H1 (cell line): ENCODE measurements at places on chromosomes 6 and 20. TPM values are rescaled to one million over a fixed set of nuclear protein-coding genes. Genes with fewer than 3 reads are reported as not detected.

The DNMT3B gene
- total RNA-seq = 1,016 and 1,038 TPM in 2 replicates

The MMP24 gene
- 18.8 and 20.0 TPM in 2 replicates for total RNA-seq

The CLPSL1 gene
- not detected in 2 replicates for total RNA-seq

The AHCY gene
- total RNA-seq = 404 and 414 TPM in 2 replicates

The TPD52L2 gene
- 77.1 and 78.1 TPM in 2 replicates for total RNA-seq

The CDH26 gene
- 1.7 and 2.3 TPM in 2 replicates for total RNA-seq

The OR12D3 gene
- not detected in 2 replicates for total RNA-seq

The TAAR9 gene
- total RNA-seq = not detected in 2 replicates

The CGA gene
- total RNA-seq = not detected in 2 replicates

The SLC35F1 gene
- total RNA-seq = 8.3 and 10.0 TPM in 2 replicates

The APCDD1L gene
- total RNA-seq = 3.1 and 3.2 TPM in 2 replicates

The VTA1 gene
- 63.6 and 64.0 TPM in 2 replicates for total RNA-seq

The NKX2-4 gene
- 0.19 and 0.37 TPM in 2 replicates for total RNA-seq

The BMP6 gene
- 1.8 and 2.1 TPM in 2 replicates for total RNA-seq

The LY6G6D gene
- total RNA-seq = not detected in 2 replicates

The GNL1 gene
- total RNA-seq = 67.8 and 75.4 TPM in 2 replicates

The SALL4 gene
- 231 and 235 TPM in 2 replicates for total RNA-seq

The QKI gene
- total RNA-seq = 183 and 187 TPM in 2 replicates

The NKX2-2 gene
- not detected in 2 replicates for total RNA-seq

The IL17A gene
- total RNA-seq = not detected in 2 replicates

The DST gene
- 108 and 116 TPM in 2 replicates for total RNA-seq

The SLC4A11 gene
- 29.1 and 32.3 TPM in 2 replicates for total RNA-seq

The HLA-DQA1 gene
- total RNA-seq = not detected in 2 replicates

The ELOVL2 gene
- 0.69 and 0.89 TPM in 2 replicates for total RNA-seq

The HSPA12B gene
- 4.3 and 4.9 TPM in 2 replicates for total RNA-seq

The UBD gene
- total RNA-seq = not detected in 2 replicates

The ZNF311 gene
- total RNA-seq = 4.2 and 4.3 TPM in 2 replicates

The MYH7B gene
- total RNA-seq = 0.30 and 0.69 TPM in 2 replicates

The C6orf163 gene
- total RNA-seq = 0.90 and 1.5 TPM in 2 replicates

The TBXT gene
- 0.24 and 0.25 TPM in 2 replicates for total RNA-seq

The C2 gene
- 0.26 and 0.61 TPM in 2 replicates for total RNA-seq

The XKR7 gene
- total RNA-seq = 1.8 and 2.4 TPM in 2 replicates

The FERMT1 gene
- 16.5 and 17.8 TPM in 2 replicates for total RNA-seq

The SIRPB1 gene
- 0.54 and 0.99 TPM in 2 replicates for total RNA-seq

The RSPO3 gene
- not detected in 2 replicates for total RNA-seq

The KAT14 gene
- 25.9 and 29.3 TPM in 2 replicates for total RNA-seq

The LKAAEAR1 gene
- 0.41 and 0.52 TPM in 2 replicates for total RNA-seq

The CDKN1A gene
- total RNA-seq = 14.5 and 15.2 TPM in 2 replicates

The PLN gene
- total RNA-seq = not detected in 2 replicates

The MLIP gene
- total RNA-seq = not detected in 2 replicates

The SSTR4 gene
- total RNA-seq = not detected in 2 replicates

The C20orf202 gene
- total RNA-seq = not detected in 2 replicates

The GPLD1 gene
- 5.3 and 5.9 TPM in 2 replicates for total RNA-seq

The EEF1A2 gene
- 25.8 and 27.9 TPM in 2 replicates for total RNA-seq

The LGSN gene
- total RNA-seq = 0.19 TPM in 1 of 2 replicates, not detected in the other

The SFTA2 gene
- total RNA-seq = not detected in 2 replicates

The CTSA gene
- total RNA-seq = 49.7 and 52.5 TPM in 2 replicates

The VPS52 gene
- total RNA-seq = 35.0 and 36.5 TPM in 2 replicates

The AFDN gene
- total RNA-seq = 192 and 196 TPM in 2 replicates

The TAF4 gene
- total RNA-seq = 30.1 and 33.0 TPM in 2 replicates

The ZBTB46 gene
- 21.1 and 22.4 TPM in 2 replicates for total RNA-seq

The CST2 gene
- total RNA-seq = not detected in 2 replicates

The BMP7 gene
- 7.2 and 9.2 TPM in 2 replicates for total RNA-seq

The LY86 gene
- total RNA-seq = not detected in 2 replicates

The GPR6 gene
- total RNA-seq = 0.27 and 0.37 TPM in 2 replicates

The FAM217A gene
- total RNA-seq = not detected in 2 replicates

The SIRPB2 gene
- total RNA-seq = 0.28 TPM in 1 of 2 replicates, not detected in the other

The PEX6 gene
- total RNA-seq = 11.7 and 12.5 TPM in 2 replicates
